ENCODE measurements at places on chromosomes 5 and 9.

- no peak for DNase-seq
These were observed 839 bp downstream of the GABRG2 start for GRCh38 chr5:162068412-162068811.

DNA sequence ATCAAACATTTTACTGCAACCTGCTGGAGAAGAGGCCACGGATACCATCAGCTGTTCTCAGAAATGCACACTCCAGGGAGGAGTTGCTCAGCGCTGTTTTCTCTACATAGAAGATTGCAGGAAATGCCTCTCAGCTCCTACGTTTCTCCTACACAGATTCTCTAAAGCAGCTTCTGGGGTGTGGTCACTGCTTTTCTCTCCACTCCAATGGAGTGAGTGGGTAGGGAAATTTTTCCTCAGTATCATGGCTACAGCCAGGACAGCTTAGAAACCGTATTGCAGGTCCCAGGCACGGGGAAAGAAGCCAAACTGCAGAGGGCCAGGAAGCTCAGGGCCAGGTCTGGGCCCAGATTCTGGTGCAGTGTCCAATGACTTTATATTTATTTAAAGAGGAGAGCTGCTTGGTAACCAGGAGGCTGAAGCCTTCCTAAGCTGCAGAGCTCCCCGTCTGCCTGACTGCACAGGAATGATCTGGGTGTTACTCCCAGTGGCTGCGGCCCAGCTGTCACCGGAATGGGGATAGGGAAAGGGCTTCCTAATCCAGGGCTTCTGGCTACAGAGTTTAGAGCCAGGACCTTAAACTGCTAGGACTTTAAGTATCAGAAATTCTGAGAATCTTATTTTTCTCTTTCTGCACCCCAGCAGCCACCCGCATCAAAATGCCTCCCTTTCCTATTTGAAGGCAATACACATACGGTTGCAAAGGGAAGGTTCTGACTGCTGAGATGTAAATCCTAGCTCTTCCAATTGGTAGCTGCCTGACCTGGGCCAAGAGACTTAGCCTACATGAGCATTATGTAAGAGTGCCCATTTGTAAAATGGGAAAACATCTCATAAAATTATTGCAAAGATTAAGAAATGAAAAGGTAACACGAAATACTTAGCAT lies 1.4 kb upstream of the SPTAN1 start:
- no peak for DNase-seq

- DNase-seq, result no peak
These were observed 15.0 kb upstream of the CEP120 start for GRCh38 chr5:123438244-123438643.

DNA sequence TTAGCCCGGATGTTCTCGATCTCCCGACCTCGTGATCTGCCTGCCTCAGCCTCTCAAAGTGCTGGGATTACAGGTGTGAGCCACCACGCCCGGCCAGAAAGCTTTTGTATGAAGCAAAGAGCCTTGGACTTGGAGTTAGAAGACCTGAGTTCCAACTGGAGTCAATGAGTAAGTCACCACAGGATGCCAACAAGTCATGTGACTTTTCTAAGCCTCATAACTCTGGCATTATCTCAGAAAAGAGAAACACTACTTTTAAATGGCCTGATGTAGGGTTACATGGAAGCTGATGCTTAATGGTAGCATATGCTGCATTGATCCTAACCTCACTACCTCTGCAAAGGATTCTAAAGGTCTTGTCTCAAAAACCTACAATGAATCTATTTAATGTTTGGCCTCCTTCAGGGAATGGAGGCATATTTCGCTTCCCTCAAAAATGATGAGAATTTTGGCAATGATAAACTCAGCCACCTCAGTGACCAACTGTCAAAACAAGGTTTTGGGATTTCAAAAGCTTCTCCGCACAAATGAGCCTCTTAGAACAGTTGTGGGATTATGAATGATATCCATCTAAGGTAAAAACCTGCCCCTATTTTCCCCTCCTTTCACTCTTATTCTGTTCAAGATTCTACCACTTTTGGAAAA lies 236.8 kb downstream of the ACTL7B start:
- no peak for DNase-seq

DNA sequence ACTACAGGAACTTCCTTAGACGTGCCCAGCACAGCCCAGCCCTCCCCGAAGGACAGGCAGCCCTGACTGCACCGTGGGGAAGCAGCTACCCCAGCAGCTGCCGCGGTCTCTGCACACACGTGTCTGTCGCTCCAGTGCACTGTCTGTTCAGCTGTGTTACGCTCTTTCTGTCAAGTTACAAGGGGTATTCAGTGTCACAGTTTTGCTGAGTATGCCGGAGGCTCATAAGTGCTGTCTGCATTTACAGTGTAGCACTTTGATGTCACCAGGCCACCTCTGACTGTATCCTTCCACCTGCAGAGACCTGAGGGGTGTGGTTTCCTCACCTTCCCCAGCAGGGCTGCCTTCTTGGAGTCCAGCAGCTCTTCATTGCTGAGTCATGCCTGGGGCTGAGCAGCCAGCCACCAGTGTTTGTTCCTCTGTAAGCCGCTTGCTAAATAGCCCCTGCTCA lies 126.8 kb downstream of the EHMT1 start:
- no peak for DNase-seq
